ENCODE measurements at places on chromosomes 4 and X.

DNA sequence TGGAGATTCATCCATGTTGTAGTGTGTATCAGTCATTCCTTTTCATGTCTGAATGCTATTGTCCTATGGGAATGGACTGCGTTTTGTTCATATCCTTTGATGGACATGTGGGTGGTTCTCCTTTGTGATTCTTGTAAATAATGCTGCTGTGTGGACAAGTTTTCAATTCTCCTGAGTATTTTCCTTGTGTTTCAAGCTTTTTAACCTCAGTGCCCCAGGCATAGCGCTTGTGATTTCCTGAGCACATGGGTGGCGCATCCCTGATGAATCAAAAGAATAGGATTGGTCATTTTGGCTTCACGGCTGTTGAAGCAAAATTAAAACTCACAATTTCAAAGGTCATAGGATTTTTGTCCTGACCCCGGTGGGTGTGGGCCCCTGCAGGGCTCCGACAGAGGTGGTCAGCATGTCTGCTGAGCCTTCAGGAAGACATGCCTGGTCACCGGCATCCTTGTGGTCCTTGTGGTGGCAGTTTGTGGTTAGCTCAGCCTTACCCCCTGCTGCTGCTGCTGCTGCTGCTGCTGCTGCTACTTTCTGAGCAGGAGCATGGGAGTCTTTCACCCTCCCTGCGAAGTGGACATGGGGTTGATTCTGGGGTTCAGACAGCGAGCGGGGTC is 30.0 kb downstream of the SHROOM2 start:
- DNase-seq: peak; percentile 40

DNA sequence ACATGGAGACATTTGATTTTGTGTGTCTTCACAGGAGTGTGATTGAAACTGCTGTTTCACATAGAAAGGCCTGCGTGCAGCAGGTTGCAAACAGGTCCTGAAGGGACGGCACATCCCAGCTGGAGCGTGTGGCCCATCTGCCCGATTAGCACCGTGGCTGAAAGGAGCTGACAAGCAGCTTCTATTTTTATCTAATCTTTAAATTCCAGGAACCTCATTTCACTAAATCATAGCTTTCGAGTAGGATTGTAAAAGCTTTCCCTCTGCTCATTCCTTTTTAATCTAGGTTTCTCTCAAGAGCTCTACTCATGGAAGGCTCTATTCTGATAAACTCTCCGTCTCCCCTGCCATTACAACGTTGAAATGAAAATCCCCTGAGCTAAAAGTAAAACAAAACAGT is 106.8 kb downstream of the FSTL5 start:
- peak; percentile 4 for DNase-seq

- DNase-seq: no peak
Measured at GRCh38 chrX:7462110-7462509, 314.2 kb upstream of the PUDP start.

DNA sequence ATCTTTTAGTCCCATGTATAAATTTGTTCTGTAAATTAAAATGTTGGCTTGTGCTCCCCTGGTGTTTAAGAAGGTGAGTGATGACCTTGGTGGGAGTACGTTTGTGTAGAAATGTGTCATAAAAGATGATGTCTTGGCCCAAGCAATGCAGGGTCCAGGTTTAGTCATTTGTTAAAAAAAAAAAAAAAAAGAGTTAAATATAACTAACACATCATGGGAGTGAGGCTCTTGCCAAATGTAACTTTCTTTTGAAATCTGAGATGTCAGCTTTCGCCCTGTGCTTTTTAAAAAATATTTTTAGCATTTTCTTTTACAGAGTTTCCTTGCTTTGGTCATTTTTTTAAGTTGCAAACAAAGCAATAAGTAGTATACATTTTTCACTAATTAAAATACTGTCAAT is 135.6 kb downstream of the FBXO8 start:
- DNase-seq: no peak

GRCh38 chr4:169931964-169932363 is 94.2 kb downstream of the MFAP3L start:
- no peak for DNase-seq
